ENCODE measurements at places on chromosomes 13 and 19.

DNA sequence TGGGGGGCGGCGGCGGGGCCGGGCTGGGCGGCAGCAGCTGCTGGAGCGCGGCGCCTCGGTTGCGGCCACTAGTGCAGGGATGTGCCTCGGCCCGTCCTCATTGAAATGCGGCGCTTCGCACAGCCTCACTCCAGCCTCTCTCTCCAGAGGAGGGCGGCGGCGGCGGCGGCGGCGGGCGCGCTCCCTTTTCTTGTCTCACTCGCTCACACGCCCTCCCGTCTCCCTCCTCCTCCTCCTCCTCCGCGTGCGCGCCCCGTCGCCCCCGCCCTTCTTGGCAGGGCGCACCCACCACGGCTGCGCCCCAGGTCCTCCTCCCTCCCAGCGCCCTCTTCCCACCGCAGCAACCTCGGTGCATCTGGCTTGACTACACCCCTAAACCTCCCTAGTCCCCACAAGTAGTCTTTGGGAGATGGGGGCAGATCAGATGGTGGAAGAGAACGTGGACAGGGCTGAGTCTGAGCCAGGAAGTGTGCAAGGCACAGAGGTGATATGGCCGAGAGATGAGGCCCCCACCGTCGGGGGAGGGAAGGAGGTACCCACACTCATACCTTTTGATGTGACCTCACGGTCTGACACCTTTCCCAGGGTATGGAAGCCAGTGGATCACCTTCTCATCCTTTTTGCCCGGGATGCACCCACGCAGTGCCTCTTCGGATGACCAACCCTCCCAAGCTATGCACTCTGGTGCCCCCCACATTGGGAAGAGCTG is at the start of gene DCLK1:
DCLK1 (minus strand) TSS at position 161 of the 709 bp plus-strand sequence.
- no peak for DNase-seq

GRCh38 chr19:27971071-27971470 is 1241.9 kb downstream of the UQCRFS1 start:
- DNase-seq: no peak

DNA sequence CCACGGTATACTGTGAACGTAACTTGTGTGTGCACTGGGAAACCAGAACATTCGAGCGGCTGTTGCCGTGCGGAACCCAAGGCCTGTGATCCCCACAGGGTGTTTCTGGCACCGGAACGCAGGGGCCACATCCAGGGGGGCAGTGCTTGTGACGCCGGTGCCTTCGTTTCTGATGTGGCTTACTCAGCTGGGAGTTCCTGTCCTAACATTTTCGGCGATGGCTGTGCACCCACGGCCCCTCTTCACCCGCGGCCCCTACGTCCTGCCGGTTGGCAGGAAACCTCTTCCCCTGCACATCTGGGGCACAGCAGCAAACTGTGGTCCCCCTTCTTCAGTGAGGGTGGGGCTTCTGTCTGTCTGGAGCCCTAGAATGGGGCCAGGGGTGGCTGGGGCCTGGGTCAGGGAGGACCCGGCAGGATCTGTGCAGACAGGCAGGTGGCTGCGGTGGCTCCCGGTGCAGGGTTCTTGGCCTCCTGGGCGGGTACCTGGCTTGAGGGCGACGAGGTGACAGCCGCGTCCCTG is 26.2 kb downstream of the CSNK1G2 start:
- no peak for DNase-seq

GRCh38 chr13:61423915-61424314 is 8.3 kb upstream of the PCDH20 start:
- DNase-seq: no peak

DNA sequence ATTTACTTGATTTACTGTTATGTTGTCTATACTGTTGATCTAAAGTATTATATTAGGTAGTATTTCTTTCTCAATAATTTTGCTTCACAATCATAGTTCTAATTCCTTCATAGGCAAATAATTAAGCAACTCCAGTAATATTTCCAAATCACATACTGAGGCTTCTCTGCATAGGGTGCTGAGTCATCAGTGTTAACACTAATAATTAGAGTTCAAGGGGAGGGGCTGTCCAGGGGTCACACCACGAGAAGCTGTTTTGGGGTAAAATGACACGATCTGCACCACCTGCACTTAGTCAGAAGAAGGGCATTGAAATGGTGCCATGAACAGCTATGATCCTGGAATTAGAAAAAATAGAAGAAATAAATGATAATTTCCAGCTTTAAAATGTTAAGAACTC is 1230.9 kb upstream of the SLC10A2 start:
- no peak for DNase-seq

Measured in GM04504 (cell line).